HEK293T (cell line): ENCODE measurements at places on chromosomes 16 and 17.

DNA sequence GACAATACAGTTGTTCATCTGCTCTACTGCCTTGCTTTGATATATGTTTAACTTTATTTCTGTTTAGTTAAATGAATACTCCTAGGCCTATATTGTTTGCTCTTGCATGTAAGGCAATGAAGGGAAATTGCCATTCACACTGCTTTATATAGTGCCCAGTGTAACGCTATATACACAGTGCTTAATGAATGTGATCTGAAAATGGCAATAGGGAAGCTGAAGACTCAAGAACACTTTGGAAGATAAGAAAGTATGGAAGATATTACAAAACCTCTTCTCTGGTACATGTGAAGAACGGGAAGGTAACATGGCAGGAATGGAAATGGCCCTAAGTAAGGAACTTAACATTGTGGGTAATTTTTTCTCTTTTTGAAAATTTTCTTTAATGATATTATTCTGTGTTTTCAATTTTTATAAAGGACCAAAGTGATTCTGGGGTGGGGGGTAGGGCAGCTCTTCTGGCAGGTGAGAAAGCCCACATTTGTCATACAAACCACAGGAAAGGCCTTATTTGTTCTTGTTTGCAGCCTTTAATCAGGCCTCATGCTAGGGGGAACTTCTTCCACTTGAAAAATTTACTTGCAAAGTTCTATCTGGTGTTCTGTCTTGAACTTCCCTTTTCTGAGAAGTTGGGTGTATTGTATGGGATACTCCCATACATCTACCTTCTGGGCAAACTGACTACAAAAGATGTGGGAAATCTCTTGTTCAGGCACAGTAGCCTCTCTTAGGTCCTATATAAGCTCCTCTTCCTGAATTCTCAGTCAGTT lies 100.8 kb upstream of the CORO6 start:
- no peak for DNase-seq

- DNase-seq, result peak; percentile 24
Observed at GRCh38 chr17:55601874-55602364, 90.7 kb upstream of the SMIM36 start.

DNA sequence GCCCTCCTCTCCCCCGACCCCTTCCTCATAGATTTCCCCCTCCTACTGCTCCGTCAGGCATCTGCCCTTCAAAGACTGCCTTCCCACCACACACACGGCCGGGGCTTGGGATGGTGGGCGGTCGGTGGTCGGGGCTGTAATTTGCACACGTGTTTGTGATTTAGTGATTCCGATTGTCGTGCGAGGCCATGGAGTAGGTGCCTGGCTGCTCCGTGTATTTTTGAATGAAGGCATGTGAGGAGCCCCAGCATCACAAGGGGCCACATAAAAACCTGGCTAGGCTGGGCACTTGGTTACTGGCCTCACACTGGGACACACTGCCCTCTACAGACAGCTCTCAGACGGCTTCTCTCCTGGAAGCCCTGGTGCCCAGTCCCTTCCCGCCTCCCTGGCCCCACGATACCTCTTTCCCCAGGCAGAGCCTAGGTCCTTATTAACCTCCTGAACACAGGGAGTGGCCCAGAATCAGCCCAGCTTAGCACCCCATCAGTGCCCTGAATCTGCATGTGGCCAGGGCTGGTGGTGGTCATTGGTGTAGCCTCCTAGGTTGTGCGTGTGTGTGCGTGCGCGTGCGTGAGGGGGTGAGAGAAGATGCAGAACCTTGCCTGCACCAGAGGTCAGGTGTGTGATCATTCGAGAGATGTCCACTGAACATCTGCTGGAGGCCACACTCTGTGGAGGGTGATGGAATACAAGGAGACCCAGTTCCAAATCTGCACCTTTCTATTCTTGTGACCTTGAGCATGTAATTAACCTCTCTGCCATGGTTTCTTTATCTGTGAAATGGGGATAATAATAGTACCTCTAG lies 1.3 kb upstream of the SOCS1 start:
- DNase-seq, result peak; percentile 77

GRCh38 chr16:12930881-12931280 lies 29.5 kb downstream of the SHISA9 start:
- DNase-seq, result no peak

- DNase-seq, result no peak
Observed at GRCh38 chr16:60091529-60091928, 1357.4 kb upstream of the GOT2 start.

GRCh38 chr16:20675488-20676267 lies 21.8 kb downstream of the ACSM1 start:
- DNase-seq, result no peak

- peak; percentile 86 for DNase-seq
Observed at GRCh38 chr16:1333149-1333812, at the start of gene BAIAP3. TSS of gene BAIAP3 (plus strand) at chr16:1333645. CDS start at chr16:1338550, 4,905 bp downstream.

DNA sequence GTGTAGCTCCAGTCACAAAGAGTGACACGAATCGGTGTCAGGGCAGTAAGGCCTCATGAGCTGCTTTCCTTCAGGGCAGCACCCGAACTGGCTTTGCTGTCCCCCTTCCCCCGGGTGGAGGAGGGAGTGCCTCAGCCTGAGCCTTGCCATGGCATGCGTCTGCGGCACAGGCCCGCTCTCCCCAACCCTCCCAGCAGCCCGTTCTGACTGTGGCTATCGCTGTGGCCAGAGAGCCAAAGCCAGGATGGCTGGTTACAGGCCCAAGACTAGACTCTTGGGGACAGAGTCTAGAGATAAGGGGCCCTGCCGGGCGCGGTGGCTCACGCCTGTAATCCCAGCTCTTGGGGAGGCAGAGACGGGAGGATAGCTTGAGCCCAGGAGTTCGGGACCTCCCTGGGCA lies 25.9 kb downstream of the CLUH start:
- peak; percentile 5 for DNase-seq

DNA sequence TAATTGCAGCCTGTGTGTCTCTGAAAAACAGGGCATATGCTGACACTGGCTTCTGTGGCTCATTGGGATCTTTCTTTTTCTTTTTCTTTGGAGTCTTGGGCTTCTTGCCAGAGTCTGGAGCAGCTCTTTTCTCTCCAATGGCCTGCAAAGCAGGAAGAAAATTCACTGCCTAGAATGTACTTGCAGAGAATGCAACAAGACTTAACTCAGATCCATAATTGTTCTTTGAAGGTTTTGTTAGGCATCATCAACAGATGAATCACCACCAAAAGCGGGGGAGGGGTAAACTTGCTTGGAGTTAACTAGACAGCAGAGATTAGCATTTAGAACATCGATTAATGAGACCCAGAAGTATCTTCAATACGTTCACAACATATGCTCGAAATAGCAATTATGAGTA lies 100.9 kb downstream of the TOX3 start:
- no peak for DNase-seq

DNA sequence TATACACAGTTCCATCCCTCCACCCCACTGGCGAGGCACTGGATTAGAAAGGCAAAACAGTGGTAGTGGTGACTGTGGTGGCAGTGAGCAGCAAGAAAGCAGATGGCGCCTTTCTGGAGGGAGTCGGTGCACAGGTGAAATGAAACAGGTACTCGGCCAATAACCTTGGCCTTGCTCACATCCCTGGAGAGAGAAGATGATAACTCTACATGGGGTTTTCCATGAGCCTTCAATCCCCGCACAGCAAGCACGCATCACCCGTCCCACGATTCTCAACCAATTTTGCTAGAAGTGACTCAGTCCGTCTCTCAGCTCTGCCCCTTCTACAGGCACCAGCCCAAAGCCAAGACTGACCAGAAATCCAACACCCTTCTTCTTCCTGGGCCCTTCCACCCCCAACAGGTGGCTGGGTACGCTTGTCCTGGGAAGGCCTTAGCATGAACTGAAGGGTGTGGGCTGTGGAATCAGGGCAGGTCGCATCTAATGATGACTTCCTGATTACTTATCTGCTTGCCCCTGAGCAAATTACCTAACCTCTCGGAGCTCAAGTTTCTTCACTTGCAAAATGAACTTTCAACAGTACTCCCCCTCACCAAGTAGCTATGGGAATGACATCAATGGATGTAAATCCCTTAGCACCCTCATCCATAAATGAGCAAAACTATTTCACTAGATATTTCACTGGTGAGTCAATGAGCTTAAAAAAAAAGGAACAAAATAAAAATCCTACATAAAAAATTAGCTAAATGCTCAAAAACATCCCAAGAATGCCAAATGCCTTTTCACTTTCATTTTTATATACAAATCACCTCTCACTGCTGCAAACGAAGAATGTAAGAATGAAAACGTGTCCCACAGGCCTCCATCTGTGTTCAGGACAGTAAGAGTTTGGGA lies 18.0 kb downstream of the XPO6 start:
- DNase-seq, result no peak

DNA sequence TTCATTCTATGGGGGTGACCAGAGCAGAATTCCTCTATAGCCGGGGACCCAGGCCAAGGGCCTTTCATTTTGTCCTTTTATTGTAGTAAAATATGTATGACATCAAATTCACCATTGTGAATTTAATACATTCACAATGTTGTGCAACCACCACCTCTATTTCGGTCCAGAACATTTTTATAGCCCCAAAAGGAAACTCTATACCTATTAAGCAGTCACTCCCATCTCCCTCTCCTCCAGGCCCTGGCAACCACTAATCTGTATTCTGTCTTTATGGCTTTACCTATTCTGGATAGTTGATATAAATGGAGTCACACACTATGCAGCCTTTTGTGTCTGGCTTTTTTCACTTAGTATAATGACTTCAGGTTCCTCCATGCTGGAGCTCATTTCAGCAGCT lies 9.7 kb upstream of the TNS4 start:
- no peak for DNase-seq

DNA sequence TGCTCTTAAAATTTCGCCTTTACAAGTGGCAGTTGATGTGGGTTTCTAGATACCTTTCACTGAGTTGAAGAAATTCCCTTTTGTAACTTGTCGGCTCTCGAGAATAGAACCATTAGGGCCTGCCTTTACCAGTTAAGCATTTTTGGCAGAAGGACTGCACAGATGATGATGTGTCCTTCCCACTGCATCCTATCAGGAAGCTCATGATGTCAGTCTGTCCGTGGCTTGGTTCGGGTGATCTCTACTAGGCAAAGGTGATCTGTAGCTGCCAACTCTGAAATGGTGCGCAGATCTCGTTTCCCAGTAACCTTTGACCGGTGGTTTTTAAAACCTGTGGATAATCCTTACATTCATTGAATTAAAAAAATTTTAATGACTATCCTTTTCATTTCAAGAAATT lies 49.7 kb downstream of the ZNRF1 start:
- no peak for DNase-seq

DNA sequence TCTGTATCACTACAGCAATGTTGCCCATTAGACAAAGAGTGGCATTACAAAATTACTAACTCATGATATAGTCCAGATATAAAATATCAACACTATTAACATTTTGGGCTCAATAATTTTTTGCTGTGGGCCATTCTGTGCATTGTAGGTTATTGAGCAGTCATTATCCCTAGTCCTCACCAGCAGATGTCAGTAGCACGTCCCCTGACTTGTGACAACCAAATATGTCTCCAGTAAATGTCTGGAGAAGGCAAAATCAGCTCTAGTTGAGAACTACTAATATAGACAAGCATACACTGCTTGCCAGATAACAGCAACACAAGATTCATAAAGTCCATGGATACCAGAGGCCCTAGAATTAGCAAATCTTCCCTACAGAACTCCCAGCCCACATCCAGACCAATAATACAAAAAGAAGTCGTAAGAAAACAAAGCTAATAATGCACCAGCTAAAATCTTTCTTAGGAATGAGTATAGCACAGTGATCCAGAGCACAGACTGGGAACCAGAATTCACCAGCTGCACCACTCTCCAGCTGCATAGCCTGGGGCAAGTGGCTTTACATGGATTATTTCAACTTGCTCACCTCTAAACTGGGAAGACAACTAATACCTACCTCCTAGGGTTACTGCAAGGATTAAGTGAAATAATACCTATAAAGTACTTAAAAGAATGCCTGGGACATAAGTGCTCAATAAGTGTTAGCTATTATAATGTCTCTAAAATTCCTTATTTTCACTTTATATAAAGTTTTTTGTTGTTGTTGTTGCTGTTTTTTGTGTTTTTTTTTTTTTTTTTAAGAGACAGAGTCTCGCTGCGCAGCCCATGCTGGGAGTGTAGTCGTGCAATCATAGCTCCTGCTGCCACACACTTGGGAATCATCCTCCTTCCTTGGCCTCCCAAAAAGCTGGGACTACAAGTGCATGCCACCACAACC lies 23.7 kb downstream of the HELZ start:
- peak; percentile 45 for DNase-seq

DNA sequence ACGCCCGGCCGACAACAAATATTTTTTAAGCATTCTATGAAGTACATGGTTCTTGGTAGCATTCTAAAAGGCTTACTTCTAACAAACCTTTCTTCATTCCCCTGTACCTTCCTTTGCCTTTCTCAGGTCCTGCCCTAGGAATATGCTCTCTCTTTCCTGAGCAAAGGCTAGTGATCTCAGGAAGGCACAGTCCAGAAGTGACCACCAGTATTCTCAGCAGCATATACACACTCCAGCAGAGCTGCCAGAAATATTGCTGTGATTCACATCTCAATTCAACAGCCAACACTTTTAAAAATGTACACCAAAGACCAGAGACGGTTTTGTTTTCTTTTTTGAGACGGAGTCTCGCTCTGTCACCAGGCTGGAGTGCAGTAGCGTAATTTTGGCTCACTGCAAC lies 41.4 kb upstream of the ANKFY1 start:
- no peak for DNase-seq
